Activated CD4-positive, alpha-beta T cell treated with anti-CD3 and anti-CD28 coated beads for 48 hours (primary cell): ENCODE measurements at places on chromosomes 2 and 18.

DNA sequence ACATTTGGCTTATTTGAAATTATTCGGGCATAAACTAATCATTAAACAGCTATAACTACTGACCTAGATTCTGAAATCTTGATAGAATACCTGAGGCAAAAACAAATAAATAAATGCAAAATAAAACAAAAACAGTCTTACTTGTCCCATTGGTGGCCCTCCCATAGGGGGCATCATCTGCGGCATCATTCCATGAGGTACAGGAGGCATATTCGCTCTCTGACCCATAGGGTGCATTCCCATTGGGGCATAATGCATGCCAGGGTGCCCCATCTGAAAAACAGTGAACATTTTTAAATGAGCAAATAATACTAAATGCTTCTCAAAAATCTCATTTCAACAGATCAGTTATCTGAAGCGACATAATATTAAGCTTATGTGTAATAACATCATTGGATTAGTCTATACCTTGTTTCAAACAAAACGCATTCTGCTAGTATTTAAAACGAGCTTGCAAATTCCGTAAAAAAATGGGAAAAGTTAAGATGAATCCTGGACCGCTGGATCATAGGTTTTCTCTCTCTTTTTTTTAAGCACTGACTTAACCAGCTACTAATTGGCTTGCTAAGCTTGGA lies 1.3 kb downstream of the PRPF40A start:
- peak; percentile 67 for DNase-seq

DNA sequence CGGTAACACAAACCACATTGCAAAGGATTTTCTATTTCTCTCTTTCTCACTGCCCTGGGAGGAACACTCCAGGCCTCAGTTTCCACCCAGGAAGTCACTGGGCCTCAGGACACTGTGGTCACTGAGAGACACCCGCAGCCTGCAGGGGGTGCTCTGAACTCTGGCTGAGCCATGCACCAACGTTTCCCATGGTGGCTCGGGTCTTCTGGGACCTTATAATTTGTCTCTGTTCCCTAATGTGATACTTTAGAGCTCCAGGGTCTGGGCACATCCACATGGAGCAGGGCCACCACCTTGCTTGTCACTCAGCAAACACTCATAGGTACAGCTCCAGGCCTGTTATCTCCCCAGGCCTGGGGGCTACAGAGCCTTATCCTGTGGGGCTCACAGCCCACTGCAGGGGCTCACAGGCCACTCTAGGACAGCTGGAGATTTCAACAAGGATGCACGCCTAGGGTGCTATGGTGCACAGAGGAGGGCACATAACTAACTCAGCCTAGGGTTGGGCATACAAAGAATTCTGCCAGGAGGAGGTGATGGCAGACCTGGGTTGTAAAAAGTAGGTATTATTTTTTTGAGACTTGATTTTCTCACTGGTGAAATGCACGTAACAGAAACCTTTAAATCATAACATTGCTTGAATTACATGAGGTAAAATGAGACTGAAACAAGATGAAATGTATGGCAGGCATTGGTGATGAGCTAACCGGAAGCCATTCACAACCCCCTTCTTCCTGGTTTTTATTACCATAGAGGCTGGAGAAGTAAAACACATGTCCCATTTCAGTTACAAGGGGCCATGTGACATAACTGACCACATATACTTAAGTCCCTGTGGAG lies 3.0 kb upstream of the HS1BP3 start:
- no peak for DNase-seq

DNA sequence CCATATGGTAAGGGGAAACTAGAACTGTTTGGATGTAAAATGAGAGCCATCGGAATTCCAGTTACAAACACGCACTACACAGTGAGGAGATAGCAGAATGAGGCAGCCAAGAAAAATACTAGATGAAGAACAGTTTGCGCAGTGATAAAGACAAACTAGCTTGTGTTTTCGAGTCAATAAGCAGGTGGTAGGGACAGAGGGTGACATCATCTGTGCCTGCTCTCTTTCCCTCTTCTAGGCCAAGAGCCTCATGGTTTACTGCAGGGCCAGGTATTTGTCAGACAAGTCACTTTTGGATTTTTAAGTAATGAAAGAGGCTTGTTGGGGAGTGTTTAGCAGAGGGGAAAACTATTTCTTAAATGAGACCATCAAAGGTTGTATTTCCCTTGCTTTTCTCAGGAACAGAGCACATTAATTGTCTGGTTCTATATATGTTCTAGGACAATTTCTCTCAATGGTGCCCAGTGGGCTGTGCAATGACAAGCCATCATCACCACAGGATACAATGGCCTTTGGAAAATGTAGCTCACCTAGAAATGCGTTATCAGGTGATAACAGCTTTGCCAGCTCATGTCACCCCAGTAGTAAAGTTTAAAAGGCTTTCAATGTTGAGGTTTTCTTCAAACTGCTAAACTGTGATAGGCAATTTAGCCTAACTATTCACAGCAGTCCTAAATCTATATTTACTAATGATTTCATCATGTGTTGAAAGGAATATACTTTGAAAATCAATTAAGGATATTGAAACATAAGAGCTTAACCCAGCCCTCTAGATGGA lies 1210.3 kb upstream of the ZEB2 start:
- DNase-seq: no peak

GRCh38 chr2:230668184-230668938 lies 44.3 kb upstream of the CAB39 start:
- DNase-seq: peak; percentile 65

- DNase-seq: no peak
These were observed 447.9 kb upstream of the ACVR2A start for GRCh38 chr2:147396890-147397289.
